GM10248 (cell line): ENCODE measurements at places on chromosomes 6 and 20.

GRCh38 chr20:49448917-49449316, 33.6 kb downstream of the KCNB1 start:
- DNase-seq, result no peak

GRCh38 chr20:61702246-61702645, 363.4 kb downstream of the TAF4 start:
- DNase-seq, result no peak

GRCh38 chr20:63567386-63568169, 6.5 kb downstream of the HELZ2 start:
- peak; percentile 69 for DNase-seq

- no peak for DNase-seq
Observed at GRCh38 chr6:15535495-15536197, 127.2 kb downstream of the DTNBP1 start.

- peak; percentile 48 for DNase-seq
Observed at GRCh38 chr20:40741507-40742106, 52.6 kb upstream of the MAFB start.

GRCh38 chr20:31484001-31484400, 8.9 kb downstream of the REM1 start:
- DNase-seq, result no peak

DNA sequence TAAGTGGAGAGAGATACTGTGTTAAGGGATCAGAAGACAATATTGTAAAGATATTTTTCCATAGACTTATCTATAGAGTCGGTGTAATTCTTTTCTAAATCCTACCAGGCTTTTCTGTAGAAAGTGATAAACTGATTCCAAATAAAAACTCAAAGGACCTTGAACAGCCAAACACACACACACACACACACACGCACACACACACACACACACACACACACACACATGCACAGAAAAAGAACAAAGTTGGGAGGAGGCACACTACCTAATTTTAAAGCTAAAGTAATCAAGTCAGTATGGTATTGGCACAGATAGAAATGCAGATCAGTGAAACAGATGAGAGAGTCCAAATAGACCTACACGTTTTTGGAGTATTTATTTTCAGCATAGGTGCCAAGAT, 456.2 kb downstream of the CDC5L start:
- DNase-seq, result no peak

DNA sequence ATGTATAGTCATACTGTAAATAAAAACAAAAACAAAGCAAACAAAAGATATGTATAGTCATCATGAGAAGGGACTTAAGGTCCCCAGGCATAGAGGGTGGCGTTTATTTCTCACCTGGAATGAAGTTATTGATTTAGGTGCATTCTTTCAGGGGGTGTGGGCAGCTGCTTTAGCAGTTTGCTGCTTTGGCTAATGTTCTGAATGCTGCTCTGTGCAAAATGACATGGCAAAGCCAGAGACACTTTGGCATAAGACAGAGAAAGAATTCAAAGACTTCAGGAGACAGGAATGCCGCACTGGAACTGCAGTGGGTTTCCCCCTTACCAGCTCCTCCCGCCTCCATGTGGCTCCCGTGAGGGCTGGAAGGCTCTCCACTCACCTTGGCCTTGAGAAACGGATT, 36.4 kb upstream of the NELFCD start:
- no peak for DNase-seq

- no peak for DNase-seq
Observed at GRCh38 chr6:143252961-143253360, 192.3 kb downstream of the AIG1 start.

DNA sequence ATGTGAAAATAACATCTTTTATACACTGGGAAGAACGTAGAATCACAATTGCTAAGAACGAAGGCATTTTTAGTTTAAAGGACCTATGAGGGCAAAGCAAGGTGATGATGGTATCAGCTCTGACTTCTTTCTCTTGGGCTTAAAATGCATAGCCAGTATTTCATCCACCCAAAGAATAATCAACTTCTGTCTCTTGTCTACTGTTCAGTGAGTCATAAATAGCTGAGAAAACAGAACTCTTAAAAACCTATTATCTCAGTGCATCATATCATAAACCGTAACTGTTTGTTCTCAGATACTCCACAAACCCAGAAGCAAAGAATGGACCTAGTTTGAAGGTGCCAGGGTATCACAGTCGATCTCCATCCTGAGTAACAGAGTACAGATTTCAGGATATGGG, 5.2 kb downstream of the PHF10 start:
- no peak for DNase-seq

GRCh38 chr6:5619249-5619648, 357.9 kb downstream of the FARS2 start:
- peak; percentile 36 for DNase-seq

GRCh38 chr20:25220021-25220730, 24.7 kb downstream of the ENTPD6 start:
- no peak for DNase-seq

GRCh38 chr20:46178891-46179290, 60.8 kb downstream of the CD40 start:
- no peak for DNase-seq
